ENCODE measurements at places on chromosomes 3 and 15. TPM values are rescaled to one million over a fixed set of nuclear protein-coding genes. Genes with fewer than 3 reads are reported as not detected.

DNA sequence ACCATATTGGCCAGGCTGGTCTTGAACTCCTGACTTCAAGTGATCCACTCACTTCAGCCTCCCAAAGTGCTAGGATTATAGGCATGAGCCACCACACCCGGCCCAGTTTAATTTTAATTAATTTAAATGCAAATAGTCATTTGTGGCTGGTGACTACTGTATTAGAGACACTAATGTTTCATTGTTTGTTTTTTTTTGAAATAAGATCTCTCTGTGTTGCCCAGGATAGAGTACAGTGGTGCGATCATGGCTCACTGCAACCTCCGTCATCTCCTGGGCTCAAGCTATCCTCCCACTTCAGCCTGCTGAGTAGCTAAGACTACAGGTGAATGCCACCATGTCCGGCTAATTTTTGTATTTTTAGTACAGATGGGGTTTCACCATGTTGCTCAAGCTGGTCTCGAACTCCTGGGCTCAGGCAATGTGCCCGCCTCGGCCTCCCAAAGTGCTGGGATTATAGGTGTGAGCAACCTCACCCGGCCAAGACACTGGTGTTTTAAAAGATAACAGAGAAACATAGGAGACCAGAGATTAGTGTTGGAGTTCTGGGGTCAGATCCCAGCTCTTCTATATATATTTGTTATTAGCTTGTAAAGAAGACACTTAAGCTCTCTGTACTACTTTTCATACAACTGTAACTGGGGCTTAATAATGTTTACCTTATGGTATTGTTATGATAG lies 34.5 kb upstream of the RAB11A start:
- DNase-seq, result no peak

TMIE gene
- total RNA-seq, result not detected

GRCh38 chr3:47079432-47079831 lies 84.5 kb downstream of the SETD2 start:
- no peak for DNase-seq

DNA sequence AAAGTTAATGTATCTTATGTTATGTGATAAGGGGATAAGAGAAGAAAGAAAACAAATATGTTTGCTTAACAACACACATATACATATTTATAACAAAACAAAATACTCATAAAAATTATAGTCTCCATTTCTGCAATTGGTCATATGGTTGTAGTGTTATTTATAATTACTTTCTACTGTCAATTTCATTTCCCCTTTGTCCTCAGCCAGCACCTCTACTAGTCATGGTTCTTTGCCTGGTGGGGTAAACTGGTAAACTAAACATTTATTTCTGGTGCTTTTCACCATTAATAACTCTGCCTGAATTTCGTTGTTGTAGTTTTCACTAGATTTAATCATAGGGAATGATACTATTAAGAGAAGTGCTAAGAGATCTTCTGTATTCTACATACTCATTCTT lies 88.0 kb upstream of the ALCAM start:
- DNase-seq, result no peak

TNFSF10 gene
- total RNA-seq, result not detected

A4GNT gene
- not detected for total RNA-seq

Data from HT1080 (cell line).